ENCODE measurements at places on chromosomes 7 and 10.

GRCh38 chr10:58282615-58283014, 13.7 kb downstream of the CISD1 start:
- DNase-seq = peak; percentile 37

DNA sequence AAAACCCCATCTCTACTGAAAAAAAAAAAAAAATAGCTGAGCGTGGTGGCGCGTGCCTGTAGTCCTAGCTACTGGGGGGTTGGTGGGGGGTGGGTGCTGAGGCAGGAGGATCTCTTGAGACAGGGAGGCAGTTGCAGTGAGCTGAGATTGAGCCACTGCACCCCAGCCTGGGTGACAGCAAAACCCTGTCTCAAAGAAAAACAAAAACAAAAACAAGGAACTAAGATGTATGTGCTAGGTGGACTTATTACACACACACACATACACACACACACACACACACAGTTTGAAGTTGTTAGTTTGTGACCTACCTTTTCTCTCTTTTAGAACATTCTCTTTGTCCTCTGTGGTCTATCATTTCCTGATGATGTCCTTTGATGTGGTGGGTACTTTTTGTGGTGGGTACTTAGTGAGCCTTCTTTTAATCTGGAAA, 53.5 kb downstream of the EXOC6 start:
- peak; percentile 59 for DNase-seq

DNA sequence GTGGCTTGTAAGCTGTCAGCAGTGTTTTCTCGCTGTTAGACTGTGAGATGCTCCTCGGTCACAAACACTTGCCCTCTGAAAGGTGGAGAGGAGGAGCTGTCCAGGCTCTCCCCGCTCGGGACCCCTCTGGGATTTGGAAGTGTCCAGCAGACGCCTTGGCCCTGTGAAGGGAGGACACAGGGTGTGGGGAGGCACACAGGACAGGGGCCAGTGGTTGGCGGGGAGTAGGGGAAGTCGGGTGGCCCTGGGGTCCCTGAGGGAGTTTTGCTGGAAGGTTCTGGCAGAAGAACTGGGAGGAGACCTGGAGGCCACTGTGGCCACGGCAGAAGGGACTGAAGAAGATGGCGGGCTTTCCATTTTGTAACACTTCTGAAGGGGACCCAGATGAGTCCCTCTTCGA, 47.2 kb upstream of the DPYSL4 start:
- DNase-seq = no peak

GRCh38 chr10:114304017-114304570, 65.0 kb downstream of the VWA2 start:
- DNase-seq = peak; percentile 85

DNA sequence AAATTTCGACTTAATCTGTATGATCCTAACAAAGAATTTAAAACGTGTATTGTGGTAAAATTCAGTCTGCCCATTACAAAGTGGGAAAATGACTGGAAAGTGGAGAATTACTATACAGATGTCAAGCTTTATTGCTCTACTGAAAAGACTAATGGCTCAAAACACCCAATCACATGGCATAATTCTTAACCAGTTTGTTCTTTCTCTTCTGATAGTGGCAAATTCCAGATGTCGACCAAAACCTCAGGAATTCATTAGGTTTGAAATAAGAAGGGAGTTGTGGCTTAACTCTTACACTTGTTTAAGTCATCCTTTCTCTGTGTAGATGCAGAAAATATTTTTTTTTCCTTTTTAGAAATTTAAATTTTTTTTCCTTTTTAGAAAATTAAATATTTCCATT, 1254.9 kb upstream of the LRRN3 start:
- no peak for DNase-seq

DNA sequence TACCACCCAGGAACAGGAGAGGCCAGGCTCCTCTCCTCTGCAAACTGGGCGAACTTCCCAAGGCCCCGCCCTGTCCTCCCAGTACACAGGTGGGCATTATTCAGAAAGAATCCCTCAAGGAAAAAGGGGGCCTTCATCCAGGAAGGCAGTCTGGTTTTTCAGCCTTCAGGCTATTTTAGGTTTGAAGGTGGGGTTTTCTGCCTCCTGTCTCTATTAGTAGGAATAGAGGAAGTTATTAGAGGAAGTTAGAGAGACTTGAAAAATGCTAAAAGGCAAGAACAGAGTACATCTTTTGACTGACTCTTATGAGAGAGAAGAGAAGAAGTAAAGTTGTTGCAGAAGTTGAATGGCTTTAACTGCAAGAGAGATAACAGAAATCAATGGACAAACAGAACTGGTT, 250.9 kb upstream of the SORCS1 start:
- DNase-seq = no peak

- no peak for DNase-seq
These were observed 62.5 kb downstream of the NKX6-2 start for GRCh38 chr10:132723330-132723970.

DNA sequence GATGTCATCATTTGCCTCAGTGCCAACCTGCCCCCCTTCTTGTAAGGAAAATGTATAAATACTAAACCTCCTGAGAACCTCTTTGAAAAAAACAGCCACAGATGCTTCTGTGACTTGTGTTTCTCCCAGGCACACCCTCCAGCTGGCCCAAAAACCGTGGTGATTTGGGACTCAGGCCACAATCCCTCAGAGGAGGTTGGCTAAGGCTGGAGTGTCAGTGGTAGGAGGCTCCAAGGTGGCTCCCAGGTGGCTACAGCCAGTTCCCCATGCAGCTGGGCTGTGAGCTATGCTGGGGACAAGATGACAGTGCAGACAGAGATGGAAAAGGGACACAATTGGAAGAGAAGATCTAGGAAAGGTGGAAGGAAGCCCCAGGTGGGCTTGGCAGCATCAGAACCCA, 104.7 kb downstream of the CPXM2 start:
- DNase-seq = no peak

DNA sequence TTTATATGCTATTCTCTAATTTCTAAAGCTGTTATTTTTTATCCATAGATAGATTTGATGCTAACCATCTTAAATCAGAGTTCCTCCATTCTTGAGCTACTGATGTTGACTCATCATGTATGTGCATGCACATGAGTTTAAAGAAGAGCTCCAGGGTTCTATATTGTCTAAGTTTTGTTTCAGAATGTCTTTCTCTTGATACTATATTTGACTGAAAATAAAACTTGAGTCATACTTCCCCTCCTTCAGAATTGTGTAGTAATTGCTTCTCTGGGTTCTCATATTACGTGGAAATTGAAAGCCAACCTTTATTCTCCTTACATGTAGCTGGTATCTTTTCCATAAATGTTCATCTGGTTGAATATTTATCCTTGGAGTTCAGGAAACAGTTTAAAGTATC, 89.4 kb downstream of the LRRTM3 start:
- DNase-seq = no peak

GRCh38 chr10:78844960-78845607, 223.7 kb upstream of the ZMIZ1 start:
- no peak for DNase-seq

DNA sequence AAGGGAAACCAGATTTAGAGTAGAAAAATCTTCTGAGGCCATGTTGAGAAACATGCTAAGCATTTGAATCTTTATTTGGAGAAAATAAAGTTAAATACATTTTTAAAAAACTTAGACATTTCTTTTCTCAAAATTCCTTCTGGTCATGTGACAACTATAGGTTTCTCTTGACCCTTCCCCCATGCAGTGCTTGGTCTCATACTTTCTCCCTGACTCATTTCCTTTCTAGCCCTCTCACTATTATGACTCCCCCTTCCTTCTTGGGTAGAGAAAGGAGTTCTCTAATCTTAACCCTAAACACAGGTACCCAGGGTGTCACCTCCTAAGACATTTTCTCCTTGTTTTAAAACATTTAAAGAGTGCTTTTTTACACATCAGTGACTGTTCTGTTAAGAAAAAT, 179.5 kb upstream of the TMEM106B start:
- DNase-seq = no peak

DNA sequence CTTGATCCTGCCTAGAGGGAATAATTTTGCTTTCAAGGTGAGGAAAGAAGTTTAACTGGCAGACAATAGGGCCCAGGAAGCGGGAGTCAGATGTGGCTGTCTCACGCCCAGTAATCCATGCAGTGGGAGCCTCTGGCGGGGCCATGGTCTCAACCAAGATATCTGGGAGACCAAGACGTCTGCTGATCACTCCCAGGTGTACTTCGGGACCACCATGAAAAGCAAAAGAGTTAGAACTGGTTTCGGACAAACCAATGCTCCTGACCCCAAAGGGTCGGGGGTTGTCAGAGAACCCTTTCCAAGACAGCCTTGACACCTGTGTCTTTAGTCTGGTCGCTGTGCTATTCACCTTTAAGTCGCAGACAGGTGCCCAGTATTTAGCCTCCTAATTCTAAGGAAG, 256.9 kb upstream of the MBL2 start:
- DNase-seq = no peak

Data from activated CD8-positive, alpha-beta T cell treated with anti-CD3 and anti-CD28 coated beads, Interleukin-2, amount 10 ng/mL, durations not matched to agents 7 days and 5 days (primary cell).